ENCODE measurements at places on chromosomes 2 and 18.

- no peak for DNase-seq
Observed at GRCh38 chr18:55114876-55115275, 155.6 kb upstream of the CCDC68 start.

DNA sequence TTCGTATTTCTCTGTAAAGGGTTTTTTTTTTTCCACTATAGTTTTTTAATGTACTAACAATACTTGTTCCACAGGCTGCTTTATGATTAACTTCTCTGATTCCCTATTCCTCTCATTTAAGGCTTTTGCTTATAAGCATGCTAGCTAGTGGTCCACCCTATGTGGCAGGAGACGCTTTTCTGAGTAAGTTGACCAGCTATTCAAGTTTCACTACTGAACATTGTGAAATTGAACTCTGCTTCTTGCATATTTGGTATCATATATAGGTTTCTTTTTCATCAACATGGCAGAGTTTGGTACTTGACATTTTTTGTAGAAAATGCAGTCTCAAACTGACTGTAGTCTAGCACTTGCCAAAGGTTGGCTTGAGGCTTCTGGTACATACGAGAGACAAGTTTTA is 74.2 kb downstream of the OTX1 start:
- DNase-seq = no peak

- DNase-seq = no peak
Observed at GRCh38 chr2:232523682-232524597, 2.0 kb upstream of the CHRND start.

- DNase-seq = no peak
Observed at GRCh38 chr2:171688129-171688465, 828 bp downstream of the DYNC1I2 start.

GRCh38 chr2:110718990-110719389 is 13.4 kb upstream of the ACOXL start:
- DNase-seq = no peak

GRCh38 chr2:6054161-6054671 is 362.0 kb downstream of the SOX11 start:
- no peak for DNase-seq

DNA sequence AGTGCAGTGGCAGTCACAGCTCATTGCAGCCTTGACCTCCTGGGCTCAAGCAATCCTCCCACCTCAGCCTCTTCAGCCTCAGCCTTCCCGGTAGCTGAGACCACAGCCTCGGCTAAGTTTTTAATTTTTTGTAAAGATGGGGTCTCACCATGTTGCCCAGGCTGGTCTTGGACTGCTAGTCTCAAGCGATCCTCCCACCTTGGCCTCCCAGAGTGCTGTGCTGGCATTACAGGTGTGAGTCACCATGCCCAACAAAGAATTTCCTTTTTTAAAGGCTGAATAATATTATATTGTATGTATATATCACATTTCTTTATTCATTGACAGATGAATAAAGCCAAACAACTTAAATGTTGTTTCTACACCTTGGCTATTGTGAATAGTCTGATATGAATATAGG is 42.5 kb downstream of the MOB4 start:
- no peak for DNase-seq

DNA sequence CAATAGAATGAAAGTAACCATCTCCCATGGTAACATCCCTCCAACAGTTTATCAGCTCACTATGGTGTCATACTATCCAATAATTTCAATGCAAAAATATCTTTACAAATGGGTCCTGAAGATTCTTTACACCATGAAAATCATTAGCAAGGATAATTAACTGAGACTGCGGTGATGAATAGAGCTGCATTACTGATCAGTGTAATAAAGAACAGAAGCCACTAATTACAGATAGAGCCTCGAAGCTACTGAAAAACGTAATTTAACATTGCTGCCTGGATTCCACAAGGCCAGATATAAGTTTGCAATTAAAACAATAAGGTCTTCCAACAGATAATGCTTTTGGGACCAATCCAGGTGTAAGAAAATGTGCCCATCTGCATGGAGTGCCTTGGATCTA is 1245.8 kb upstream of the SLC39A10 start:
- DNase-seq = no peak

GRCh38 chr2:48717846-48718245 is 37.7 kb downstream of the LHCGR start:
- no peak for DNase-seq

GRCh38 chr2:161077367-161078210 is 82.6 kb upstream of the TANK start:
- peak; percentile 97 for DNase-seq

- peak; percentile 40 for DNase-seq
Observed at GRCh38 chr2:179020156-179020750, 29.7 kb downstream of the CCDC141 start.

DNA sequence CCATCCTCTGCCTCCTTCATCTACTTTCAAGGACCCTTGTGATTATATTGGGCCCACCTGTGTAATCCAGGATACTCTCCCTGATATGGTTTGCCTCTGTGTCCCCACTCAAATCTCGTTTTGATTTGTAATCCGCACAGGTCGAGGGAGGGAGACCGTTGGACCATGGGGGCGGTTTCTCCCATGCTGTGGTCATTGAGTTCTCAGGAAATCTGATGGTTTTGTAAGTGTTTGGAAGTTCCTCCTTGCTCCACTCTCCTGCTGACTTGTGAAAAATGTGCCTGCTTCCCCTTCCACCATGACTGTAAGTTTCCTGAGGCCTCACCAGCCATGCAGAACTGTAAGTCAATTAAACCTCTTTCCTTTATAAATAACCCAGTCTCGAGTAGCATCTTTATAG is 42.0 kb upstream of the EML6 start:
- DNase-seq = no peak

- no peak for DNase-seq
Observed at GRCh38 chr2:232204457-232204931, 174.1 kb upstream of the ALPP start.

DNA sequence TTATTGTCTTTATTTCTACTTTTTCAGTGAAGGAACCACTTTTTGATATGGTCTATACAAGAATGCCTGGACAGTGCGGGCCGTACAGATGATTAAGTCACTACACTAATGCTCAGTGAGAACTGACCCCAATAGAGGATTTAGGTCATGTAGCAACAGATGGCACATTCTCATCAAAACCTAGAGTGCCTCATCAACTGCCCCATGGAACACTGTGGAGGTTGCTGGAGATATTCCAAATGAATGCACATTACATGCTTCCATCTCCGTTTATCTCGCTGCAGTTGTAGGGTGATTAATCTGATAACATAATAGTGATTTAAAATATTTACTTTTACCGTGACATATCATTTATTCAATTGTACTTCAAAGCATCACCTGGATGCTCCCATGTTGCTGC is 41.8 kb upstream of the COPS8 start:
- DNase-seq = no peak

DNA sequence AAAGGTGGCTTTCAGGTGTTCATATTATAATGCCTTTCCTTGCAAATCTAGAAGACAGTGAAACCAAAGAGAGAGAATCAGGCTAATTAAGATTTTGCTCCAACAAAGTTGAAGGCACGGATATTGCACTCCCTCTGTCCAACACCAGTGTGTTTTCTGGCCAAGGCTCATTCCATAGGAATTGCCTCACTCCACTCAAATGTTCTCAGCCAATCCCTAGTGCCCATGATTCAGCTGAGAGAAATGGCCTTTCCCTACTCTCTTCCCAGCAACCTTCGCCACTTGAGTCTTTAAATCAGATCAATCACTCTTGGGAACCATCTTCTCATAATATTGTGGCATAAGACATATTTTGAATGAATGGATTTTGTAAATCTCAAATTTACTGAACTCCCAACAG is 768.2 kb upstream of the ACVR2A start:
- no peak for DNase-seq

DNA sequence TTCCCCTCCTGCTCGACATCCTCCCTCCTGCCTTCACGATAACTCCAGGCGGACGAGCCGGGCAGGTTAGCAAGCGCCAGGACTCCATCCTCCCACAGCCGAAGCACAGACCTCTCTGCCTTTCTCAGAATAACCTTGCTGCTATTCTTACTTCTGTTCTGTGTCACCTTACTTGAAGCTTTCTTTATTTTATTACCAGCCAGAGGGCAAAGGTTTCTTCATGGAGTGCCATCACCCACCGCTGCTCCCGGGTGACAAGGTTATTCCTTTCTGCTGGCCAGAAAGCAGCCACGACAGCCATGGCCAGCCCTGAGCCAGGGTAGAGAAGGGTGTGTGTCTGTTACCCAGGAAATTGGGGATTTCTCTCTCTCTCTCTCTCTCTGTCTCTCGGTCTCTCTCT is 227.1 kb downstream of the ANAPC1 start:
- DNase-seq = no peak

DNA sequence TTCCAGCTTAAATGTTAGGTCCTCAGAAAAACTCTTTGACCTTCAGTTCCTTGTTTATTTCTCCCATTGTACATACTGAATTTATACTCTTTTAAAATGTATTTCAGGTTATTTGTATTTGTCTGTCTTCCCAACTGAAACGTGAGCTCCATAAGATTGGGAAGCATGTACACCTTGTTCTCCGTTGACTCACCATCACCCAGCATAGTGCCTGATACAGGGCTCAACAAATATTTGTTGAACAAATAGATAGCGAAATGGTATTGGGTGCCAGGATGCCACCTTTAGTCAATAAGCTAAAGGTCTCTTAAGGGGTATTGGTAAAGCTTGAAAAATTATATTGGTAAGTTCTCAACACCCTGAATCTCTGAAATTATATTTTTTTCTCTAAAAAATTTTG is 1841.3 kb upstream of the CELF4 start:
- no peak for DNase-seq

DNA sequence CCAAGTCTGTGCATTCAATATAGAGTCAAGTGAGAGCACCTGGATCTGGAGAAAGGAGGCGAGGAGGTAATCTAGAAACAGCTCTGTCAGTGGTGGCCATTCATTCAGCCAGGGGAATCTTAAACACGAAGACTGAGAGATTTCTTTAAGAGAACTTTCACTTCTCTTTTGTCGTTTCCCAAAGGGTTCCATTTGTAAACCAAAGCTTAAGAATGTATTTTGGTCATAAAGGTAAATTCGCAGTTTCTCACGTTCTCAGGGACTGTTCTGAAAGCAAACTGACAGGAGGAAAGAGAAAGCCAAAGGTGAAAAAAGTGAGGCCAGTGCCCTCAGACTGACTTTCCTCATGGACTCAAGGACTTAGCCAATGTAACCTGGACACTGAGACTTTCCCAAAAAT is 513.5 kb downstream of the CMPK2 start:
- DNase-seq = no peak

- no peak for DNase-seq
Observed at GRCh38 chr2:153416071-153416470, 62.5 kb downstream of the RPRM start.

GRCh38 chr2:95354925-95355324 is 47.6 kb upstream of the FAHD2A start:
- DNase-seq = no peak

DNA sequence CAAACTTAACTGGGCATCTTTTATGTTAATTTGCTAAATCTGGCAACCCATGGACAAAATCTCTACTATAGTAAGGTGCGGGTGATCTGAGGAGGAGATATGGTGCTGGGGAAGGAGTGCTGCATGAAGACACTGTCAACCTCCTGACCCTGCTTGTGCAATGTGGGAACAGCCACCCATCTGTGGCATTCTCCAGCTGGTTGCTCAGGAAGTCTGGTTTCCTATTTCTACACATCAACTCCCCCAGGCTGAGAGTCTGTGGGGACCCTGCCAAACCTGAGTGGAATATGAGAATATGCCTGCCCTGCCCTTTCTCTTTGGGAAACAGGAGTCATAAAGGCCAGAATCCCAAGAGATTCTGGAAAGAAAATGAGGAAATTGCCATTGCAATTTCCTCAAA is 60.1 kb upstream of the PAX3 start:
- no peak for DNase-seq

DNA sequence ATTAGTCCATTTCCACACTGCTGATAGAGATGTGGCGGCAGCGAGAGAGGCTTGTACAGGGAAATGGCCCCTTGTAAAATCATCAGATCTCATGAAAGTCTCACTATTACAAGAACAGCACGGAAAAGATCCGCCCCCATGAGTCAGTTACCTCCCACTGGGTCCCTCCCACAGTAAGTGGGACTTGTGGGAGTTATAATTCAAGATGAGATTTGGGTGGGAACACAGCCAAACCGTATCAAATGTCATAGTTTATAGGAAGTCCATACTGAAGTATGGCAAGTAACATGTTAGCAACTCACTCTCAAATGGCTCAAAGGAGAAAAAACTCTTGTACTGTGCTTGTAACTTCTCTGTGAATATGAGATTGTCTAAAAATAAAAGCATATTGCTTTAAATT is 56.1 kb downstream of the FARP2 start:
- DNase-seq = no peak

DNA sequence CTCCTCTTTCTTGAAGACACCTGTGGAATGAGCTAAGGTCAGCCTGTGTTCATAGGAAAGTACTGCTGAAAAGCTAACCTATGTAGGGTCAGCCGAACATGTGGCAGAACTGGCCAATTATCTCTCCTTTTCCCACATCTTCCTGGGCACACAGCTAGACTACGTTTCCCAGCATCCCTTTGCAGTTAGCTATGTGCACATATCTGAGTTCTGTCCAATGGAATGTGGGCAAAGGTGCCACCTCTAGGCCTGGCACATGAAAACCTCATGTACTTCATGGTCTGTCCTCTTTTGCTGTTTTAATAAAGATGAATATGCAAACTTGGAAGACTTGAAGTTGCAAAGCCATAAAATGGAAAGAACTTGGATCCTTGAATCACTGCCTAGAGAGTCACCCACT is 352.6 kb downstream of the TNS1 start:
- DNase-seq = no peak

DNA sequence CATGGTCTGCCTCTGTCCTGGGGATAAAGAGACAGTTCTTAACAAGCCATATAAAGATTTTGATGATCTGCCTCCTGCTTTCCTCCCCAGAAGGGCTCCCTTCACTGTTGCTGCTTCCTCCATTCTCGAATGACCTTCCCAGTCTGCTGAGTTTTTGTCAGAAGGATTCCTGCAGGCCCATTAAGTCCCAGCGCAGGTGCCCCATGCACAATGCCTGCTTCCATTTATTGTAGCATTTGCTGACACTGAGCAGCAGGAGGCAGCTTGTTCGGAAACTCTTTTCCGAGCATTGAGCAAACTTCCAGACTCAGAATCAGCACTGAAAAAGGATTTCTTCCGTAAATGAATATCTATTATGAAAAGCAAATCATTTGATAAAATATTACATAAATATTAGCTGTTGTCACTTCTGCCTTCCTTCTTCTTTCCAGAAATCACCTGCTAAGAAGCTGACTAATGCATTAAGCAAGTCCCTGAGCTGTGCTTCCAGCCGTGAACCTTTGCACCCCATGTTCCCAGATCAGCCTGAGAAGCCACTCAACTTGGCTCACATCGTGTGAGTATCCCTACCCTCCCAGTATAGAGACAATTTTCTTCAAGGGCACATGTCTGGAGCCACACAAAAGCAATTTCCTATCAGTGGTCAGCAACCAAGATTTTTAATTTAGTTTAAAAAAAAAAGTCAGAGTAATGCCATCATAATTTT is 110.4 kb downstream of the DTNA start:
- no peak for DNase-seq

GRCh38 chr2:48566592-48567310 is 36.8 kb downstream of the STON1 start:
- no peak for DNase-seq

- DNase-seq = no peak
Observed at GRCh38 chr2:73920577-73921545, 5.8 kb upstream of the DGUOK start.

Data from Jurkat, Clone E6-1 (cell line).